EL (cell line): ENCODE measurements at places on chromosomes 16 and 17.
A peak's percentile ranks its signal among the peaks of the same experiment; 100 is the strongest.

DNA sequence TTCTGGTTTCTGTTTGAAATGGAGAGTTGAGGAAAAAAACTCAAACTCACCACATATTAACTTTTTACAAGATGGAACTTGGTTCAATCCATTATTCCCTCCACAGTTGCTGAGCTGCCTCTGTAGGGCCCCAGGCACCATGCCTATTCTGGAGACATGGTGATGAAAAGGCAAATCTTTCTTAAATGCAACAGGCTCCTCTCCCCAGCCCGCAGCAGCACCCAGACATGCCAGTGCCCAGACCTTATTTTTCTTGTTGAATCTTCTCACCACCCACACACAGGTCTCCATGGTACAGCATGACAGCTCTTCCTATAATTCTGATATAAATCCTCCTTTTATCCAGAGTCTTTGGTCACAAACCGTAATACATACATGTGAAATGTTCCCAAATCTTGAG lies 7.6 kb downstream of the CYTH1 start:
- no peak for DNase-seq

DNA sequence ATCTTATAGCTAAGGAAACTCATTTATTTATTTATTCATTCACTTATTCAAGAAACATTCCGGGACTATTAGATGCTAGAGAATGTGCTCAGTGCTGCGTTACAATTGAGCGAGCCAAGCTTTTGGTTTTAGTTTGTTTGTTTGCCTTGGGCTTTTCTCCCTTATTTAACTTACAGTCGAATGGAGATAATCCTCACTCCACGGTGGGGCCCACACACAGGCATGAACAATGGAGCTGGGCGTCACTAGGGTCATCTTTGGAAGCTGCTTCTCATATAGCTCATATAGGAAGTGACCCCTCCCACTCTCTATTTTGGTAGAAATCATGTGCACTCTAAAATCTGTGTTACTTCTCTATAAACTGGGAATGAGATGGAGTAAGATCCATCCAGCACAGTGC lies 210.0 kb downstream of the TMEM114 start:
- DNase-seq = no peak

DNA sequence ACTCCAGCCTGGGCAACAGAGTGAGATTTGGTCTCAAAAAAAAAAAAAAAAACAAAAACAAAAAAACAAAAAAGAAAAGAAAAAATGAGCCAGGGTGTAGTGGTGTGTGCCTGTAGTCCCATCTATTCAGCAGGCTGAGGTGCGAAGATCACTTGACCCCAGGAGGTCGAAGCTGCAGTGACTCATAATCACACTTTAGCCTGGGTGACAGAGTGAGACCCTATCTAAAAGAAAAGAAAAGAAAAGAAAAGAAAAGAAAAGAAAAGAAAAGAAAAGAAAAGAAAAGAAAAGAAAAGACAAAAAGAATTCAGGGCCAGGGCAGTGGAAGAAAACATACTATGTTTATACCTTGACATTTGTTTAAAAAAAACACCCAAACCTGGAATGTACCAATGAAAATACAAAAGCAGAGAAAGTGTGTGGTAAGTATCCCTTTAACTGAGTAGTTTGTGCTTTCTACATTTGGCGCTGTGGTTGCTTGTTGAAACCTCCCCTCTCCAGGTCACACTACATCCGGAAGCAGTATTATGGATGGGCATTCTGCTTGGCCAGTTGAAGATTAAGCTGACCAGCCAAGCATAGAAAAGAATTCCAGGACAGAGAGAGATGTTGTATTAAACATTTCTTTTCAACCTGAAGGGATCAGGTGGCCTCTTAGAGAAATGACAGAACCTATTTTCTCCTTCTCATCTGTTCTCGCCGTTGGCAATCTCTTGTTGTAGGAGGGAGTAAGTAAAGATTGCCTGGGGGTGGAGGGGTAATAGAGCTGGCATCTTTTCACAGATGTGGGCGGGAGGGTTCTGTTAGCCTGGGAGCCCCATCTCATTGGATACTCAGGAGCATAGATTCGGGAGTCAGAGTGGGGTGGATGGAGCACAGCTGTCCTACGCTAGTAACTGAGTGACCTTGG lies 12.1 kb upstream of the PRKCB start:
- no peak for DNase-seq

DNA sequence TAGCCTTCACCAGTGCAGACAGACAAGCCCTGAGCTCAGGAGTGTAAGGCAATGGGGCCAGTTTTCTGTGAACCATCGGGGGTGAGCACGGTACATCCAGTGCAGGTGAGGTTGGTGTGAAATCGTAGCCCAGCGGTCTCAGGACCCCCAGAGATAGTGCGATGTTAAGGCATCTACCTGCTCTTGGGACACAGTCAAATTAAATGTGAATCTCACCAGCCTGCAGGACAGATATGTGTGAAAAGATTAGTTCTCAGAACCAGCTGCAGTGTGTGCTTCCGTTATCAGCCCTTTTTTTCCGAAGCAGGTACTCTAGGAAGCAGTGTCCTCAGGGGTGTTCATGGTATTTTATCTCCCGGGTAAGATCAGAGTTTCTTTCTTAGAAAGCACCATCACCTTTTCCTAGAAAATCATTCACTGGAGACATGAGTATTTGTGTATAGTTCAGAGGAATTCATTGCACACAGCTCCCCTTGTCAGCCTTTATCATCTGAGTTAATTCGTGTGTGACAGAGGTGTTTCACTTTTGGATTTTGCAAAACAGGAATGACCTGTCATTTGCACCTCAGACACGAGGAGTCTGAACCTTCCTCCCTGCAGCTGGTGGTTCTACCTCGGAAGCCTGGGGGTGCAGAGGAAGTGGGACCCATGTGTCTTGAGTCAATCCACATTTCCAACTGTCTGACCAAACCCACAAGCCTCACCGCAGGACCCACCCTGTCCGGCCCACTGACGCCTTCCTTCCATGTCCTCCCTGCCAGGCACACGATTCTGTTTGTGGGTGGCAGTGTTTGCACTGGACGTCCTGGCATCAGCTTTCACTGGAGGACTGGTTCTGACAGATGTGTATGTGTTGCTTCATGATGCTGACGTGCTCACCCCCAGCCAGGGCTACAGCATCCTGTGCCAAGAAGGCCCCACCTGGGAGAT lies 107.8 kb downstream of the CLEC16A start:
- no peak for DNase-seq

- no peak for DNase-seq
These were observed 23.4 kb upstream of the PHKG2 start for GRCh38 chr16:30724641-30725417.

- DNase-seq = no peak
These were observed 20.6 kb upstream of the B4GALNT2 start for GRCh38 chr17:49111934-49112333.

GRCh38 chr17:7221278-7222092 lies 1.7 kb downstream of the ACADVL start:
- DNase-seq = no peak

- DNase-seq = peak; percentile 94
These were observed 6.6 kb downstream of the CDC42EP4 start for GRCh38 chr17:73304971-73305812.

DNA sequence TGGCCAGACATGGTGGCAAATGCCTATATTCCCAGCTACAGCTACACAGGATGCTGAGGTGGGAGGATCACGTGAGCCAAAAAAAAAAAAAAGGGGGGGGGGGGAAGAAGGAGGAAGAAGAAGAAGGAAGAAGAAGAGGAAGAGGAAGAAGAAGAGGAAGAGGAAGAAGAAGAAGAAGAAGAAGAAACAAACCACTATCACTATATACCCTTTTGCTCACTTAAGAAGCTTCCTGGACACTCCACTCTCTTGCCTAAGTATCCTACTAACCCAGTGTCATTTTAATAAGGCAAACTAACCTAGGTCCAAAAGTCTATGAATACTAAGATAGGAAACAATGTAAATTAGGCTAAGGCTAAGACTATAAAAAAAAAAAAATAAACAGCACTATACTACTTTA lies 54.8 kb downstream of the GPATCH8 start:
- DNase-seq = no peak

- DNase-seq = no peak
These were observed 13.8 kb downstream of the MLYCD start for GRCh38 chr16:83912519-83913244.

DNA sequence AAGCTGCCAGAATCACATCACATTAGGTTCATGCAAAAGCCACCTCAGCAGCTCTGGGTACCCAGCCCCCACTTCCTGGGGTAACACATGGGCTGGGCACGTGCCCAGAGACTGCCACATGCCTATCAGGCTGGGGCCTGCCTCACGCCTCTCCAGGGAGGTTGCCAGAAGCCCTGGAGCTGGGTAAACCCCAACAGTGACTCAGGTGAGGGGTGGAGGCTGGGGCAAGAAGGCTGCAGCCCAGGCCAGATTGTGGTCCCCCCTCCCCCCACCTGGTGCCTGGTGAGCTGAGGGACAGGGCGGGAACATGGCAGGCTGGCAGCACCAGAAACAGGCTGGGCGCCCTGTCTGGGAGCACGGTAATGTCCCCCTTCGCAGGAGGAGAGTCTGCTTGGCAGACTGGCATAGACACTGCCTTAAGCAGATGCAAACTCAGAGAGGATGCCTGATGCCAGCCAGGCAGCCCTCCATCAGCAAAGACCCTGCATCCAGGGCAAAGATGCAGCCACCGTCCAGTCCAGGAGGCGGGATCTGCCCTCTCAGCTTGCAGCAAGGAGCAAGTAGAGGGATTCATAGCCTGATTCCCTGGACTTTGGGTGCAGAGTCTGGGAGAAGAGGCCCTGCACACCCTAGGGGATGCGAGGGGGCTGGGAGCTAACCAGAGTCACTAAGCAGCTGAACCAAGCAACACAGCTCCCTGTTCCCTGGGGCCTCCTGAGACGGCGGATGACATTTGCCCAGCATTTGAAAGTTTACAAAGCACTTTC lies 28.8 kb downstream of the NGFR start:
- no peak for DNase-seq

GRCh38 chr17:79458356-79458755 lies 152.5 kb downstream of the RBFOX3 start:
- no peak for DNase-seq

DNA sequence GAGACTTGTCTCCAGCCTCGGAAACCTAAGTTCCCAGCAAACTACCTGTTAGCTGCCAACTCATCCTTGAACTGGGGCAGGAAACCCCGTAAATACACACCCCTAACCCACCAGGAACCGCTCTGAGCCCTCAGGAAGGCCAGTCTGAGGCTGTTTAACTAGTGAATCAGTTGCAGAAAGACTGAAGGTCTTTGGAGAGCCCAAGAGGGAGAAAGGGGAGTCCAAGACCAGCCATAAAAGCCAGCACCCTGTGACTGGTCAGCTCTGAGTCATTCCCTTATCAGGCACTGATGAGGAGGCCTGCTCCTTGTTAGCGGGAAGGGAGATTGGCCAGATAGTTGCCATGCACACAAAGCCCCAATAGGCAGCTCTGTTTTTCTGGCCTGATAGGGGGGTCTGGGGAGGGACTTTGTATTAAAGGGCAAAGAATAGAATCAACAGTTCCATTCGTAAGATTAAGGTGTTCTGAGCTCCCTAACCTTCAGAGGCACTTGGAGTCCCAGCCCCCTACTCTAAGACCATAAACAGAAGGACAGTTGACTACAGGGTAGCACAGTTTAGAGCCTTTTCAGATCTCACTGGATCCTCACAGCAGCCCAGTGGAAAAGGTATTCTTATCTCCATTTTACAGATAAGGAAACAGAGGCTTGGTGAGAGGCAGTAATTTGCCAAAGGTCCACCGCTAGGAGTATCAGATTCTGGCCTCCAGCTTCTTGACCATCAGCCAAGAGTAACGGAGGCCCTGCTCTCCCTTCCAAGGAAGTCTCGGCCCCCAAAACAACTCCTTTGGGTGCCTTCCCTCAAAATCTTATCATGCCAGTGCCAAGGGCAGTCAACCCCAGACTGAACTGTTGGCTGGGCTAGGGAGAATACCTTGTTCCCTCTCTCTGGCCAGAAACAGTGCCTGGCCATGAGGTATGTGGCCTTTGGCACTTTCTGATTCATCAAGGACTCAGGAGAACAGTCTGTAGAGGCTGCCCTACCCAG lies 2.2 kb upstream of the KRT19 start:
- DNase-seq = peak; percentile 97

- no peak for DNase-seq
These were observed 33.8 kb upstream of the SALL1 start for GRCh38 chr16:51184702-51185433.

DNA sequence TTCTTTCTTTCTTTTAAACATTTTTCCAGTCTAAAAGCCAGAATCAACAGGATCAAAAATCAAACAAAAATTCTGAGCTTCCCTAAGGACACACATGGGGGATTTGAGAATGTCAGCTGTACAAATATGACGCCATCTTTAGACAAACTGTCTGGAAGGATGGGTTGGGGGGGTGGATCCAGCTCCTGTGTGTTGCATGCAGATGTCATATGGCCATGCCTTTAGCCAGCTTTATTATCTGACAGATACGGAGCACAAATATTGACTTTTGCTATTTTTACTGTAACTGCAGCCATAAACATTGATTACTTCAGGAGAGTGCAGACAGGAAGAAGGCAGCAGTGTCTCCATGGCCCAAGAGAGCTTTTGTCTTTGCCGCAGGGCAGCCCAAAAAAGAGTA lies 279.4 kb upstream of the ELAC2 start:
- no peak for DNase-seq

DNA sequence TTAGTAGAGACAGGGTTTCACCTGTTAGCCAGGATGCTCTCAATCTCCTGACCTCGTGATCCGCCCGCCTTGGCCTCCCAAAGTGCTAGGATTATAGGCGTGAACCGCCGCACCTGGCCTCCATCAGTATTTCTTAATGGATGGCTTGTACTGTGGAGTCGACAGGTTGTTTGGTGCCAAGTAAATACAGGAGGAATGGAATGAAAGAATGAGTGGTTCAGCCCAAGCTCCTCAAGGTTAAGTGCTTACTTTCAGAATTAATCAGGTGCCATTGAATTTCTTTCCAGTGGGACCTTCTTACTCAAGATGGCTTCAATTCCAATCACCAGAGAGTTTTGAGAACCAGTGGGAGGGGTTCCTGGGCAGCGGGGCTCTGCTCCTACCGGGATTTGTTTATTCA lies 25.0 kb downstream of the ALOX15 start:
- DNase-seq = no peak

DNA sequence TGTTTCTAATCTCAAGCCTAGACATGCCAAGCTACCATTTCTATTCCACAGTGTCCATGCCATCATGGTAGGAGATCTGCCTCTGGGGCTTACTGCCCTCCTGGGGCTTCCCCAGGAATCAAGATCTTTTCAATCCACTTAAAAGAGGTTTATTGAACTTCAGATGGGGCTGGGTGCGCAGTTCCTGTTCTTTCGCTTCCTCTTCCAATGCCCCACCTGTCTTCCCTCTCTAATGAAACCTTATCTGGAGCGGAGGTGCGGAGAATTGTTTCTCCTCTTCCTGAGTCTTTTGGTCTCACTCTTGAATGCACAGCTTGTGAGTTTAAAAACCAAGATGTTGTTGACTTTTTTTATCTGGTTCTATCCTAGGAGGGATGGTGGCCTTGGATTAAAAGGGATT lies 30.4 kb upstream of the METTL16 start:
- no peak for DNase-seq

- no peak for DNase-seq
These were observed 32.5 kb downstream of the RANBP10 start for GRCh38 chr16:67773569-67774456.
